Transverse colon (tissue), 4 donors: ENCODE measurements at places on chromosomes 6 and 20. TPM values are rescaled to one million over a fixed set of nuclear protein-coding genes. Genes with fewer than 3 reads are reported as not detected.

Gene PTCRA
- total RNA-seq = not detected

Gene ULBP3
- total RNA-seq = 2.0 TPM

Gene GLP1R
- not detected for total RNA-seq

Gene HMGA1
- 67.6 TPM for total RNA-seq

Gene B3GAT2
- not detected for total RNA-seq

Gene ACSS1
- total RNA-seq = 30.3 TPM

Gene SYTL3
- total RNA-seq = 3.0 TPM

Gene SMLR1
- not detected for total RNA-seq

Gene ETV7
- 2.2 TPM for total RNA-seq

- no peak for DNase-seq
Measured at GRCh38 chr6:165484178-165484889, 174.9 kb upstream of the C6orf118 start.

GRCh38 chr6:33719326-33719987 is 8.0 kb upstream of the UQCC2 start:
- no peak for DNase-seq

- DNase-seq = no peak
Measured at GRCh38 chr20:46176739-46177378, 58.7 kb downstream of the CD40 start.

- DNase-seq = no peak
Measured at GRCh38 chr20:20017844-20018185, 653 bp downstream of the NAA20 start.

GRCh38 chr6:53845280-53846195 is 50.7 kb downstream of the LRRC1 start:
- DNase-seq = no peak

- no peak for DNase-seq
Measured at GRCh38 chr6:149134511-149134933, 183.0 kb upstream of the TAB2 start.

- DNase-seq = no peak
Measured at GRCh38 chr6:168273441-168274036, 46.0 kb downstream of the DACT2 start.

GRCh38 chr6:42460883-42461282 is 9.2 kb upstream of the TRERF1 start:
- no peak for DNase-seq

GRCh38 chr6:14784596-14785492 is 461.0 kb upstream of the JARID2 start:
- DNase-seq = no peak

DNA sequence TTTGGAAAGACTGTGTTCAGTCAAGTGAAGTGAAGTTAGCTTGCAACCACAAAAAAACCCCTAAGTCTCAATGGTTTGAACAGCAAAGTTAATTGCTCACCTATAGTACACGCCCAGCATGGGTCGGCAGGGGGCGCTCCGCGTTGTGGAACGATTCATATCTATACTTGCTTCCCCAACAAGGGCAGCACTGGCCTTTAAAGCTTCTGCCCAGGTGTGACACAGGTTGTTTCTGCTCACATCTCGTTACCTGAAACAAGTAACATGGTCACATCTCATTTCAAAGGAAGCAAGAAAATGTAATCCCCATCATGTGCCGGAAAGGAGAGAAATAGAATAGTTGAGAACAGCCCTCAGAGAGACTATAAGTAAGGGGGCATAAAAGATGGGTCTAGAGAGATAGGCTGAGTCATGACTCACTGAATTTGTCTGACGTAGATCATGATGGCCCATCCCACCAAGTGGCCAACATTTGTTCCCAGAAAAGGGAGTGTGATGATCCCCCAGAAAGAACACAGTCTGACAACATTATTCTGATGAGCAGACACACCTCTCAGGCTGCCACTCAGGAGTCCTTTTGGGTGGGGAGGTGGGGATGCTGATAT is 29.0 kb downstream of the HNF4A start:
- peak; percentile 91 for DNase-seq

GRCh38 chr6:39865011-39865888 is 69.0 kb downstream of the MOCS1 start:
- DNase-seq = peak; percentile 82

DNA sequence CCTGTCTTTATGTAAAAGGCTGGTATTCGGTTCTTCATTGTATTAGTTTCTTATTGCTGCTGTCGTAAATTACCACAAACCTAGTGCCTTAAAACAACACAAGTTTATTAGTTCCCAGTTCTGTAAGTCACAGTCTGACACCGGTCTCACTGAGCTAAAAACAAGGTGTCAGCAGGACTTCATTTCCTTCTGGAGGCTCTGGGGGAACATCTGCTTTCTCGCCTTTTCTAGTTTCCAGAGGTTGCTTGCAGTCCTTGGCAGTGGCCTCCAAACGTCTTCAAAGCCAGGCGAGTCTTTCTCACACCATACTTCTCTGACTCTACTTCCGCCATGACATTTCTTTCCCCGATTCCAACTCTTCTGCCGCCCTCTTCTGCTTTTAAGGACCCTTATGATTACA is 43.0 kb upstream of the ZFAND3 start:
- no peak for DNase-seq

DNA sequence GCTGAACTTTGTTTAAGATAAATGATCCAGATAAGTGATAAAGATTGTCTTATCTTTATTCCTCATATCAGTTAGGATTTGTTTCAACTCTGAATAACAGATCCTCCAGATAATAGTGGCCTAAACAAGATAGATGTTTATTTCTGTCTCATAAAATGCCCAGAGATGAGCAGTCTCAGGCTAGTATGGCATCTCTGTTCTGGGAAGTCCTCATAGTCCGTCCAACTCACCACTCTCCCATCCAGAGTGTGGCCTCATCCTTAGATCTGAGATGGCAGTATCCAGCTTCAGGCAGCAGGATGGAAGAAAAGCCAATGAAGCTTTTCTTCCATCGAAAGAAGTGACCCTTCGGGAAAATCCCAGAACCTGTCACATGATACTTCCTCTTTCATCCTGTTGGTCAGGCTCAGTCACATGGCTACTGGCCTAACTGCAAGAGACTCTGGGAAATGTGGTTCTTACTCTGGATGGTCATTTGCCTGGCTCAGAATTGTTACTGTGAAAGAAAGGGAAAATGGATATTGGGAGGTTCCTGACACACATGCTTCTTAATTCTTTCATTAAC is 29.4 kb upstream of the TAGAP start:
- DNase-seq = no peak

- DNase-seq = no peak
Measured at GRCh38 chr6:21325201-21325856, 268.2 kb upstream of the SOX4 start.

DNA sequence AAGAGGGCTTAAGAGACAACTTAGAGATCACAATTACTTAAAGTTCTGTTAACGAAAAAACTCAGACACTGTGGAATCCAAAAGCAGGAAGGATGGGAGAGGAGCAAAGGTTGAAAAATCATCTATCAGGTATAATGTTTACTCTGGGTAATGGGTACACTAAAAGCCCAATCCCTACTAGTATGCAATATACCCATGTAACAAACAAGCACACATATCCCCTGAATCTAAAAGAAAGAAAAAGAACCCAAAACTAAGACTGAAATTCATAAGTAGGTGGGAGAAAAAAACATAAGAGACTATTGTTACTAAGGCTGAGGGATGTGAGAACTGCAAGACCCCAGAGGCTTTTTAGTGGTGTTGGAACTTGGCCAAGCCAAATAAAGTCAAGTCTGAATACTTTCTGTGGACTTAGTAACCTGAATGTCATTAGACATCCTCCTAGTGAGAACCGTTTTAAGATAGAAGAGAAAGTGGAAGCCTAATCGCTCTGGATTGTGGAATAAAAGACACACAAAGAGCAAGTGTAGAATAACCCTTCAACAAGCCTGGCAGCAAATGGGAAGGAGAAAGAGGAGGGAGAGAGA is 189.4 kb upstream of the RNF217 start:
- no peak for DNase-seq

DNA sequence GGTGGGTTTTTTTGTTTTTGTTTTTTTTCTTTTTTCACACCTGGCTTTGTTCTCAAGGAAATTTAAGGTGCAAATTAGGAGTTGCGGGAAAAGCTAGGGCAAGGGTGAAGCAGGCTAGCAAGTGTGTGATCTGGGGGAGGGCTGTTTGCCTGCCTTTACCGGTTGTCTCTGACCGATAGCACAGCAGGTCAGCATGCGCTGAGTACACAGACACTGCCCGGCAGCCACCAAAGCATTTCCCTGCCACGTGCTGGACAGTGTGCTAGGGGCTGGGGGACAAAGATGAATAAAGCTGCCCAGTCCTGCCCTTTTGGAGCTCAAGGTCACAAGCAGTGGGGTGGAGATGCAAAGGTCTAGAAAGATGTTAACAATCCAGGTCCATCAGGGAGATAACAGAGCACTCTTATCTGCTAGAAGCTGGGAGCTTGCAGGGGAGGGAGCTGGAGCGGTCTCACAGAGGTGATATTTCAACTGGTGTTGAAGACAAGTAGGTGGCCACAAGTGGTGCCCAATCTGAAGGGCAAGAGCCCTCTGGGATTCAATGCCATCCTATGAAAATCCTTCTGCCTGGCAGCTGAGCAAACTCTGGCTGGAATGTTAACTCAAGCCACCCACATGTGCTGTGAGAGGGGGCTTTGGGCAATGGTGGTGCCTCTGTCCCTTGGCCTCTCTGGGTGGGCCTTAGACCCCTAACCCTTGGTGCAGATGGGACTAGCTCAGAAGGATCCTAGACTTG is 24.5 kb downstream of the TTBK1 start:
- DNase-seq = peak; percentile 51

DNA sequence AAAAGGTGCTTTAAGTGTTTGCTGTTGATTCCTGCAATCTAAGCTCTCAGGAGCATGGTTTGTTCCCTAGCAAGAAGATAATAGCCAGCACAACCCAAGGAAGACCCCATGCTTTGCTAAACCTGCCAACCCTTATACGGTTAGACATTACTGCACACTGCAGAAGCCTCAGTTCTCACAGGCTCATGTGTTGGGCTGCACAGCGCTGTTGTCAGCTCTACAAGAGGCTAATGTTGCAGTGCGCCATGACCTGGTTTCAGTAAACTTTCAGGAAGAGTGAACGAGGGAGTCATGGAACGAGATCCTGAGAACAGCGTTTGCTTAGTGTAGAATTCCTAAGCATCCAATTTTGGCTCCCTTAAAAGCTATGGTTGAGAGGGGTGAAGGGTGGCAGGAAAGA is 218.5 kb downstream of the ARHGAP18 start:
- DNase-seq = no peak

- no peak for DNase-seq
Measured at GRCh38 chr6:98333273-98333672, 501.1 kb upstream of the POU3F2 start.

DNA sequence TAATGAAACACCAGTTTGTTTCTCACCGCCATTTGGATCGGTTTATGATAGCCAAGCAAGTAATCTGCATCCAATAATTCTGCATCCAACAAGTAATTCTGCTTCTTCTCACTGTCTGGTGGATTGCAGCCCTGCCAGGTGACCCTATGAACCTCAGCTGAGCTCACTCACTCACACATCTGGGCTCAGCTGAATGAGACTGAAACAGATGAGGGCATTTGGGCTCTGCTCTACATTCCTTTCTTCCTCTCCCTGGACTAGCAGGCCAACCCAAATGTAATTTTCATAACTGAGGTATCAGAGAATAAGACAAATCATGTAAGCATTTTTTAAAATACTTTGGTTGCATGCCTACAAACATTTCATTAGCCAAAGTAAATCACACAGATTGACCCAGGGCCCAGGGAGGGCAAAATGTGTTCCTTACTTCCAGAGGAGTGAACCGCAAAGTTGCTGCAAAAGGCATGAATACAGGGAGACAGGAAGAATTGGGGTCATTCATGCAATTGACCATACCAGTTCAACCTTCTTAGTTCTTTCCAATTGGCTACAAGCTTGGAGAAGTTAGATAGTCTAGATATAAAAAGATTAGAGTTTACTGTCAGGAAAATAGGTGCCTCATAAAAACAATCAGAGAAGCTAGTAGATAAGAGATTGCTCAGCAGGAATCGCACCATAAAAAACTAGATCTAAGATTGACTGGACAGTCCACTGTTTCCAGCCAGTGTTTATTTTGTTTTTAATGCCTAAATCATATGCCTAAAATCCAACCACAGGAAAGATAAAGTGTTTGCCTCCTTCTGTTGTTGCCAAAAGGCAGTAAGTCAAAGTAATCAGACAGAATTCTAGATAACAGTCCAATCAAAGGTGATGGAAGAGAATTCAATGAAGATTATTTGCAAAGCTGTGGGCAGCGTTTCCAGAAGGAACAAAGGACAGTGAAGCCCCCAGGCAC is 43.7 kb downstream of the CBLN4 start:
- no peak for DNase-seq

DNA sequence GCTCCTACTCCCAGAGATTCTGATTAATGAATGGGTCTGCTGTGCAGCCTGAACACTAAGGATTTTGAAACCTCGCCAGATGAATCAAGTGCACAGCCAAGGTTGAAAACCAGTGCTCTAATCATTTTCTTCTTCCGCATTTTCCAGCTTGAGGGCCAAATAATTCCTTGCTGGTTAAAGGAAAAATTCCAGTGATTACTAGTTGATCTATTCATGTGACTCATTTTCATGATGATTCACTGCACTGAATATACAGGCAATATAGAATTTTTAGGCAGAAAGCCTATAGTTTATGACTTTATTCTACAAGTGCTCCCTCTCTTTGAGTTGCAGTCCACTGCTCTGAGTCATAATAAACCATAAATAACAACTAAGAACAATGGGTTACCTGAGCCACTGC is 80.6 kb upstream of the PROKR2 start:
- DNase-seq = no peak

DNA sequence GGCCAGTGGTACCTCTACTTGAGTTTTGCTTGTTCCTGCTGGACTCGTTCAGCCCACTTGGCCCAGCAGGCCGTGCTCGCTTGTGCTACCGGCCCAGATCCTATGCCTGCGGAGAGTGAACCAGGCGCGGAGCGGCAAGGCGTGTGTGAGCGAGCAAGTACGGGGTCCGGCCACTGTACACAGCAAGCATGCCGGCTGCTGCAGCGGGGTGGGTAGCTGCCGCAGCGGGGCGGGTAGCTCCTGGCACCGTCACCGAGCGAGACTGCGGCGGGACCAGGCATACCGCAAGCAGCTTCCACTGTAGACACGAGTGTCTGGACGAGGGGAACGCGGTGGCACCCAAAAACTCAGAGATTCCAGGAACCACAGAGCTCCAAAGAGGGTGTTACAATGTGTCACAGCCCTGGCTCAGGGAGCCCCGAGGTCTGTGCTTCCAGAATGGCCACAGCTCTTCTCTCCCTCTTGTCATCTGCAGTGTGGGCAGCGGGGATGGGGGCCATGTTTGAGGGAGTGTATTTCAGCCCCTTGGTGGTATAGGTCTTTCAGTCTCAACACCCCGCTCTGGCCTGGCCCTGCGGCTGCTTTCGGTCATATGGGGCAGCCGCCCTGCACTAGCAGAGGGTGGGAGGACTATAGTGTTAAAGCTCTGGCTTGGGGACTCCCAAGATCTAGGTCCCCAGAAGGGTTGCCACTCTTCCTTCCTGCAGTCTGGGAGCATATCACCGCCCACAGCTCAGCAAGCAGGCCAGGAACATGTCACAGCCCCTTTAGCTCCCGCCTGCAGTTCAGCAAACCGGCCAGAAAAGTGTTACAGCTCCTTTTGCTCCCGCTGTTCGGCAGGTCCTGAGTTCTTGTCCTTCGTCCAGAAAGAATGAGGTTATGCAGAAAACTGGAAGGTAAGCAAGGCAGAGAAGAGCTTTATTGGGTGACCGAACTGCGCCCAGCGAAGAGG is 6.1 kb upstream of the RWDD1 start:
- DNase-seq = no peak
